Stromal cell of bone marrow (primary cell): ENCODE measurements at places on chromosomes 16 and 17.
A peak's percentile ranks its signal among the peaks of the same experiment; 100 is the strongest.

- DNase-seq, result no peak
These were observed 265.2 kb downstream of the XYLT1 start for GRCh38 chr16:17205279-17206211.

DNA sequence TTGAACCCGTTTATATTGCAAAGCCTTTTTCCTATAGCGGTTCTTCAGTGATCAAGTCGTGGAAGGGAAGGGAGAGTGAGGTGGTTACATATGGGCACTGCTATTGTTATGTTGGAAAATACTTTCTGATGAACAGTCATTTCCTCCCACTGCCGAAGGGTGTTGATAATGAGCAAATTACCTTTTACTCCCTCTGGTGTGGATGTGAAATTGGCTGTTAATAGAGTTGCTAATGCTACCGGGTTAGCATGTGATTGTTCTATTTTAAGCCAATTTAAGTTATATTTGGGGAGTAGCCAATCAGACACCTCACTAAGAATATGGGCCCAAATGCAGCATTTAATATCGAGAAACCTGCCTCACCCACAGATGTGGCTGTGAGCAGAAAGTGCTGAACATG lies 15.6 kb upstream of the PMFBP1 start:
- DNase-seq, result no peak

GRCh38 chr17:71633391-71633849 lies 487.4 kb upstream of the SOX9 start:
- peak; percentile 41 for DNase-seq

GRCh38 chr16:711548-712320 lies 3.2 kb upstream of the METRN start:
- no peak for DNase-seq

- no peak for DNase-seq
These were observed 20.8 kb downstream of the GNA13 start for GRCh38 chr17:65035704-65036103.

GRCh38 chr17:39872751-39873150 lies 4.7 kb downstream of the ZPBP2 start:
- peak; percentile 2 for DNase-seq

GRCh38 chr17:79659376-79659775 lies 48.5 kb upstream of the RBFOX3 start:
- DNase-seq, result no peak

DNA sequence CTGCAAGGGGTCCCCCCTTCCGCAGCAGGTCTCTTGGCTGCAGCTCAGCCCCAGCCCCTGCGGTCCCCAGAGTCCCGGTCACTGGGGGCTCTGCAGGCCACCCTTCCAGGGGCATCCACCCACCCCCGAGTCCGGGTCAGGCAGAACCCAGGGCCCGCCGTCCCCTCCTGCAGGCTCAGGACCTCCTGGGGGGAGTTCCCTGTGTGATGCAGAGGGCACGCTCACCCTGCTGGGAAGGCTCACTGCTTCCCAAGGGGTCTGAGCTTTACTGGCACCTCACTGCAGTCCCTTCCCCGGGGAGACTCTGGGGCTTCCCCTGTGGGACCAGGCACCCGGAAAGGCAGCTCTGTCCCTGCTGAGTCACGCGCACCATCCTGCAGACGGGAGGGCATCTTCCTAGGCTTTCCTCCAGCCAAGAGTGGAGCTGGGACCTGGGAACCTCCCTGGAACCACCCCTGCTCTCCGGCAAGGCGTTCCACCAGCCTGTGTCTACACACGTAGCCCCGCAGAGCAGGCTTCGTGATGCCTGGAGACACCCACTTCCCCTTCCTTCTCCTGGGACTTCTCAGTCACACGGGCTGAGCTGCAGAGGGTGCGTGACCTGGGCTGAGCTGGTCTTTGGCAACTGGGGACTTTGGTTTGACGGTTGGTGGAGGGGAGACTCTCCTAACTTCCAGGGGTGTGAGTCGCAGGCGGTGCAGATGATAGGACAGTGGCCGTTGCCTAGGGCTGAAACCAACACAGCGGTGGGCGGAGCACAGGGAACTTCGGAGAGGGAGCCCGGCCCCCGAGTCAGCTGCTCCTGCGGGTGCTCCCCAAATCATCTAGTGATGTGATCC lies 23.4 kb downstream of the SLC25A10 start:
- DNase-seq, result peak; percentile 59
